ENCODE measurements at places on chromosomes 16 and 17.
A peak's percentile ranks its signal among the peaks of the same experiment; 100 is the strongest.

DNA sequence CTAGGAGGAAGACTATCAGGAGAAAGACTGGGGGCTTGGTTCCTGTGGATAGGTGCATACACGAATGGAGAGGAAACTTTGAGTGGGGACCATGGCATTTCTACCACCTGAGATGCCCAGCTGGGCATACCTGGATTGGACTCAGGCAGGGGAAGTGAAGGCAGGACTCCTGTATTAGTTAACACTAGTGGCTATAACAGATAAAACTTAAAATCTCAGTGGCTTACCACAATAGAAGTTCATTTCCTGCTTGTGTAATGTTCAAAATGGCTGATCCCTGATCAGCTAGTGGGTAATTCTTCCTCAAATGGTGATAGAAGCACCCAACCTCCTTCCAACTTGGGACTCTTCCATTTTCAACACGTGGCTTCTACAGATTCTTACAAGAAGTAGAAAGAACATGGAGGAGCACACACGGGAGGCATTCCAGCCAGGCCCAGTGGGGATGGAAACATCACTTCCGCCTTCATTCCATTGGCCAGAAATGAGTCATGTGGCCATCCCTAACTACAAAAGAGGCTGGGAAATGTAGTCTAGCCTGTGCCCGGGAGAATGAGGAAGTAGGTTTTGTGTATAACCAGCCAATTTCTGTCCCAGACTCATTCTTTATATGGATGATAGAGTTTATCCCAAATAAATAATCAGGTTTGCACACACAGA, 112.1 kb downstream of the UTP18 start:
- no peak for DNase-seq

- DNase-seq = no peak
Measured at GRCh38 chr17:82718986-82719685, 2.6 kb downstream of the FN3KRP start.

DNA sequence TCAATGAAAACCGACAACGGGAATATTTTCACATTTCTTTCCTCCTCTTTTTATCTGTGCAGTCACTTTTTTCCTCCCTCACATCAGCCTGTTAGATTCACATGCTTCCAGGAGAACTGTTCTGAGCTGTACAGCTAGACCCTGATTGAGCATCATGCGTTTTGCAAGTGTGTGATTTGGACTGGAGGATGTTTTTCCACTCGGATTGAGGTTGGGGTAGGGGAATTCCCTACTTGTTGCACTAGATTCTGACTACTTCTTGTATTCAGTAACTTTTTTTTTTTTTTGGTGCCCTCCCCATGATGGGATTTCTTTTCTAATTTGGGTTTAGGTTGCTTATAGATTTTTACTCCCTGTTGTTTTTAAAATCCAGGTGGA, 4.8 kb downstream of the MSI2 start:
- DNase-seq = no peak

DNA sequence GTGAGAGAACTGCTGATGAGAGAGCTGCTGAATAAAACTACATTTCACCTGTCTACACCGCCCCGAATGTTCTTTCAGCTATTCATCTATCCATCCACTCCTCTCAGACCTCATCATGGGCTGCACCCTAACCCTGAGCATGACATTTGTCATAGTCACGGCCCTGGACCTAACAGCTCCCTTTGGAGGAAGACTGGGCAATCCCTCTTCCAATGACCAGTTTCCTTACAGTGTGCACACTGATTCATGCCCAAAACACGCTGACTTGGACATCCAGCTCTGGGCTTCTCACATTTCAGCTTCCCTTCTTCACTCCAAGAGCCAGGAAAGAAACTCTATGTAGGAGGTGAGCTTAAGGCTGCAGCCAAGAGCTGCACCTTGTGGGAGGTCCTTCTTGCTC, 41.8 kb upstream of the ARL4D start:
- no peak for DNase-seq

GRCh38 chr17:78112518-78113471, 15.8 kb downstream of the TMC6 start:
- peak; percentile 84 for DNase-seq
